ENCODE measurements at places on chromosomes 7 and 10. TPM values are rescaled to one million over a fixed set of nuclear protein-coding genes. Genes with fewer than 3 reads are reported as not detected.

LIPF gene
- not detected for total RNA-seq

- peak; percentile 64 for DNase-seq
- H3K27me3 ChIP-seq, result peaks cover 28% of the 10 kb centered on the region
- H3K27ac ChIP-seq, result no peak overlapping the region
- peak overlapping the region; percentile 47 for H3K4me3 ChIP-seq
Observed at GRCh38 chr7:120273476-120273975, 551 bp downstream of the KCND2 start.

PPP1R9A gene
- 45.0 TPM for total RNA-seq

LIPK gene
- total RNA-seq, result not detected

DNA sequence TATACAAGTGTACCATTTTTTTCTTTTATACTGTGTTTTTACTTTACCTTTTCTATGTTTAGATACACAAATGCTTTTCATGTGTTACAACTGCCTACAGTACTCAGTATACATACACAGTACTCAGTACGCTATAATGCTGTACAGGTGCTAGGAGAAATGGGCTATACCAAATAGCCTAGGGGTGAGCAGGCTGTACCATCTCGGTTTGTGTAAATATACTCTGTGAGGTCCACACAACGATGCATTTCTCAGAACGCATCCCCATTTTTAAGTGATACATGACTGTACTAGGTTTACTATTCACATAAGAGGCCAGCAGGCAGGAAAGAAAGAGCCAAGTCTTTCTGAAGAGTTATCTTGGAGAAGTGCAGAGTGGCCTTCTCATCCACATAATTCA, 426.4 kb upstream of the MTPN start:
- H3K27me3 ChIP-seq, result no peaks in the 10 kb centered on the region
- DNase-seq, result no peak
- no peaks in the 10 kb centered on the region for H3K36me3 ChIP-seq
- no peak overlapping the region for H3K27ac ChIP-seq

GRCh38 chr7:94418851-94419250, 24.2 kb downstream of the COL1A2 start:
- H3K36me3 ChIP-seq, result peaks cover 61% of the 10 kb centered on the region
- no peaks in the 10 kb centered on the region for H3K27me3 ChIP-seq
- peak overlapping the region; percentile 81 for H3K27ac ChIP-seq
- H3K4me3 ChIP-seq, result no peak overlapping the region

DNA sequence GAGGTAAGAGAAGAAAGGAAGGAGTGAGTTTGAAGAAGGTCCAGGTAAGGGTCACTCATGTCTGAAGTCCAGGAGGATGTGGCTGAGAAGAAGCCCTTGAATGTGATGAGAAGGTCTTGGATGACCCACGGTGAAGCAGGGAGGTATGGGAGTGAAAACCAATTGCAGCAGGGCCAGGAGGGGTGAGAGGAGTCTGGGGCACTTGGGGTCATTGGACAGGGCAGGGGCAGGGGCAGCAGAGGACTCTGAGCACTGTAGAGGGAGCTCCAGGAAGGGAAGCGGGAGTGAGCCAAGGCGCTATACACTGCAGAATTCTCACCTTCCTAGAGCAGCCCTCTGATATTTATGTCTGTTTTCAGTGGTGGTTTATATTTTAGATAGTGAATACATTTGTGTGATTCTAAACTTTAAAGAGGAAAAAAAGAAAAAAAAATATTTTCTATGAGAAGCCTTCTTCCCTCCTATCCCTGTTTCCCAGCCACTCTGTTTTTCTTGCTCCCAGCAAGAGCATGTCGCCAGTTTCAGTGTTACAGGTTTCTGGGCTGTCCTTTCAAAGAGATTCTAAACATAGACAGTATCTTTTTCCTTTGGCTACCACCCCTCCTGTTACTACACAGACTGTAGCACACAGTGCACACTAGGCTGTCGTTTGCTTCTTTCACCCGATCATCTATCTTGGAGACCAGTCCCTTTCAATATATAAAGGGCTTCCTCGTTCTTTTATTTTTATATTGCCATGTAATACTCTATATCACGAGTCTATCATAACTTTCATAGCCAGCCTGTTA, 24.5 kb downstream of the BLVRA start:
- H3K27me3 ChIP-seq, result no peaks in the 10 kb centered on the region
- H3K4me3 ChIP-seq, result no peak overlapping the region
- H3K4me1 ChIP-seq, result no peaks in the 10 kb centered on the region
- H3K27ac ChIP-seq, result no peak overlapping the region
- DNase-seq, result no peak

- no peak overlapping the region for H3K27ac ChIP-seq
- H3K4me1 ChIP-seq, result peaks cover 4% of the 10 kb centered on the region
- peak; percentile 73 for DNase-seq
- H3K27me3 ChIP-seq, result peaks cover 21% of the 10 kb centered on the region
- H3K4me3 ChIP-seq, result peak overlapping the region; percentile 56
- no peaks in the 10 kb centered on the region for H3K36me3 ChIP-seq
Observed at GRCh38 chr10:52308251-52309031, 5.6 kb upstream of the DKK1 start.

DNA sequence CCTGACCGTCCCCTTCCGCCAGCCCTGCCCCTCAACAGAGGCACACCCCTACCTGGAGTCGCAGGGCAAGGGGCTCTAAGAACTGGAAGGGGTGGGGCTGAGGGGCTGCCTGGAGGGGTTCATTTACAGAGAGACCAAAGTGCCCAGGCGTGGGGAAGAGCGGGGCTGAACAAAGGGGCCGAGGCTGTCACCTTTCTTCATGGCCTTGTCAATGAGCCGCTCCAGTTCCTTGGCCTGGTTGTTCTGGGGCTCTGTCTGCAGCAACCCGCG, 2.3 kb upstream of the CLDN15 start:
- no peak for DNase-seq
- no peak overlapping the region for H3K27ac ChIP-seq
- H3K4me3 ChIP-seq, result no peak overlapping the region
- H3K4me1 ChIP-seq, result peaks cover 45% of the 10 kb centered on the region
- no peaks in the 10 kb centered on the region for H3K27me3 ChIP-seq

- H3K27ac ChIP-seq, result no peak overlapping the region
- H3K4me3 ChIP-seq, result no peak overlapping the region
- no peak for DNase-seq
- no peaks in the 10 kb centered on the region for H3K4me1 ChIP-seq
Observed at GRCh38 chr10:89182894-89183293, 24.2 kb downstream of the CH25H start.

MYO1G gene
- 0.58 TPM for total RNA-seq

DNA sequence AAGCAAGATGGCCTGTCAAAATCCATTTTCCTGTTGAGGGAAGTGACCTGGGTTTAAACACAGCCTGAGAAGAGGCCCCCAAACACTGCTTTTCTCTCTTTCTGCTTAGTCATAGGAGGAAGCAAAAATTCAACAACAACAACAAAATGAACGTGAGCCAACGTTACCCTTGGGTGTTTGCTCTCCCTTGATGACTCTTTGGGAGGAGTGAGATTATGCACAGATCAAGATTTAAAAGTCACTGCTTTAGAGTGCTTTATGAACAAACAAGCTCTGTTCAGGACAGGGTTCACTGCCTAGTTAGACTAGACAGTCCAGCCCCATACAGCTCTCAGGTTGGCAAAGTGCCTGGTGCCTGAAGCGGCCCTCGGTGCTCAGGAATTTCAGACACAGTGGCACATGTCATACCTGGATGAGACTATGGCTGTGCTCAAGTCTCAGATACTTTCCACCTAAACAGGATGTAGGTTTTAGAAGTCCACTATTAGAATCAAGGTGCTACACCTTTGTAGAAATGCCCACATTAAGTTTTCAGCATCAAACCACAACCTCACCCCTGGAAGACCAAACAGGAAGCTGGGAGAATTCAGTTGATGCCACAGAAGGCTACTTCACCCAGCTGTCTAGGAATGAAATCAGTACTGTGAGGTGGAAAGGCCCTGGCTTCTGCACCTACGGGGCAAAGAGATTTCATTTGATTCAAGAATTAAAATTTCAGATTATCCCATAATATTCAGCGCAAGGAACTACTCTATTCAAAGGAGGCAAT, 38.7 kb downstream of the DENND11 start:
- no peak overlapping the region for H3K27ac ChIP-seq
- H3K4me1 ChIP-seq, result no peaks in the 10 kb centered on the region
- H3K27me3 ChIP-seq, result no peaks in the 10 kb centered on the region
- no peak for DNase-seq
- H3K4me3 ChIP-seq, result no peak overlapping the region
- H3K36me3 ChIP-seq, result peaks cover 55% of the 10 kb centered on the region

BMPER gene
- total RNA-seq, result 6.7 TPM

GRCh38 chr7:44819292-44819691, 22.8 kb downstream of the PPIA start:
- no peak overlapping the region for H3K4me3 ChIP-seq
- H3K36me3 ChIP-seq, result peaks cover under 1% of the 10 kb centered on the region
- H3K4me1 ChIP-seq, result no peaks in the 10 kb centered on the region
- no peak overlapping the region for H3K27ac ChIP-seq
- no peaks in the 10 kb centered on the region for H3K27me3 ChIP-seq
- no peak for DNase-seq

DNA sequence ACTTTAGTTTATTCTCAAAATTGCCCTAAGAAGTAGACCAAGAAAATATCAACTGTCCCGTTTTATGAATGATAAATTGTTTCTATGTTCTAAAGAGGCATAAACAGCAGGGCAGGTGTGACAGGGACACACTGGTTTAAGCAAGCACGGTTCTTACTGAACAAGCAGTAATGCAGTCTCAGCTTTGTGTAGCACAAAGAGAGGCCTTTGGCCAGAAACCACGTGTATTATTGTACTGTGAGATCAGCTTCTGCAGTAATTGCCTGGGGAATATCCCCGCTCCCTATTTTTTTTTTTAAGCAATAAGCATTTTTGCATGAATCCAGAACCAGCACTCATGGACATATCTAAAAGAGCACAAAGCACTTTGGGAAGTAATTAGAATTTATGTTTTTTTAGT, 255.4 kb downstream of the WDR11 start:
- no peak overlapping the region for H3K27ac ChIP-seq
- H3K27me3 ChIP-seq, result peaks cover 7% of the 10 kb centered on the region
- H3K4me3 ChIP-seq, result no peak overlapping the region
- no peaks in the 10 kb centered on the region for H3K4me1 ChIP-seq
- DNase-seq, result peak; percentile 75

SEC31B gene
- 5.5 TPM for total RNA-seq

- peak; percentile 16 for DNase-seq
- no peaks in the 10 kb centered on the region for H3K4me1 ChIP-seq
- H3K27ac ChIP-seq, result no peak overlapping the region
- no peak overlapping the region for H3K4me3 ChIP-seq
- H3K36me3 ChIP-seq, result no peaks in the 10 kb centered on the region
Observed at GRCh38 chr7:81676105-81676811, 93.6 kb downstream of the HGF start.

OR13A1 gene
- not detected for total RNA-seq

DNA sequence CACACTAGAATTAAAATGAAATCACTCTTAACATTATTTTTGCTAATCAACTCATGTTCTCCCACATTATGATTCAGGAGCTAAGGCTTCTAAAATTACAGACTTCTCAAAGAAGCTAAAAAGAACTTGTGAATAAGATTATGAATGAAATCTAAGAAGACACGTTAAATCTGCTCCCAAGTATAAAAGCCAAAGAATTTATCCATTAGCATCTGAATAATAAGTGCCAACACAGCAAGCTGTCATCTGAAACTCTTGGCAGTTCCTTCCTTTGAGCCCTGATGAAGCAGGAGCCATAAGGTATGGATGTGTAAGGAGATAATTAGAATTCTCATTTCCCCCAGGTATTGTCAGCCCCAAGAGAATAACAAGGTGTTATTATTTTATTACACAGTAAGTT, 50.3 kb downstream of the TPK1 start:
- H3K4me3 ChIP-seq, result no peak overlapping the region
- DNase-seq, result no peak
- no peak overlapping the region for H3K27ac ChIP-seq

DNA sequence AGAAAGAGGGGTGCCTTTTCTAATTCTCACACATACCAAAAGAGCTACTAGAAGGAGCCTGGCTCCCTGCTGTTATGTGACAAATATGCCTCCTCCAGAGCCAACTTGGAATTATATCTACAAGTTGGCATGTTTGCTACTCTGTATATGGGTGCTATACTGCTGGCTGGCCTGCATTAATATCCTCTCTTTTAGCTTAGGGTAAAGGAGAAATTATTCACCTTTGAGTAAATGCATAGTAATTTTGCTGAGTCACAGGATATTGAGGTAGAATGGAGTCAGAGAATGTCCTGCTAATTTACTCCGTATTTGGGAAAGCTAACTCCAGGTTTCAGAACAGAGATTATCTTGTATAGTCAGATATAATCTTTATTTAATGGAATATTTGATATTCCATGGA, 24.2 kb upstream of the LIPN start:
- DNase-seq, result no peak
- no peak overlapping the region for H3K27ac ChIP-seq
- no peaks in the 10 kb centered on the region for H3K4me1 ChIP-seq
- no peaks in the 10 kb centered on the region for H3K36me3 ChIP-seq
- H3K4me3 ChIP-seq, result no peak overlapping the region

DNA sequence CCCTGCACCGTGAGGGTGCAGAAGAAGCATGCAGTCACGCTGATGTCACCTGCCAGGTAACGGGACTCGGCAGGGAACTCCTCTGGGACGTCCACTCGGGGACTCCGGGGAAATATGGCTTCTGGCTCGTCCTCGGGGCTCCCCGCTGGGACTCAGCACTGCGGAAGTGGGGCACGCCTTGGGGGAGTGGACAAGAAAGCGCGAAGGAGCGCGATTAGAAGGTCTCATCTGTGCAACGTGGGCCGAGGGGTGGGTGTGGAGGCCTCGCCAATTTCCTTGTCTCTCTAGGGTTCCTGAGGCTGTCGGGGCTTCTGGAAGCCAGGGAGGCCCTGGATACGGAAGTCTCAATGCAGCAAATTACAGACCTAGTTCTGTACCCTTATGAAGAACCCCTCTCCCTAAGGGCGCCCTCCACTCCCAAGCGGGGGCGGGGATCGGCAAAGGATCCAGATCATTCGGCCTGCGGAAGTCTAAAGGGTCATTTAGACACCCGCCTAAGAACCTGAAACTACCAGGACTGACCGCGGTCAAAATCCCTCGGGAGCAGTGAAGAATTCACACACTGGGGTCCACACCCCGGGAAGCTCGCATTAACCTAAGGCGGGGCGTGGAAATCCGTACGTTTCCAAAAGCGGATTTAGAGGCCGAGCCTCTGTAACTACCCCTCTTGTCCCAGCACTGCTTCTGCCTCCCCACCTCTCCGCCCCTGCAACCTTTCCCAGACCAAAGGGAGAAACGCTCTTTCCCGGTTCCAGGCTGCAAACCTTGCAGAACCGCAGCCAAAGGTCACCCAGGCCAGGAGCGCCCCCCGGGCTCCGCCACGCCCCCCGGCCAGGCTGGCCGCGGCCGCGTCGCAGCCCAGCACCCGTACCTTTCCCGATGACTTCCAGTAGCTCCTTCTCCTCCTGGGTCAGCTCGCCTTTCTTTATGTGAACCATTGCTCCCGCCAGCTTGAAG, 640 bp downstream of the ANKMY2 start:
- H3K27ac ChIP-seq, result peak overlapping the region; percentile 96
- peaks cover 15% of the 10 kb centered on the region for H3K4me1 ChIP-seq
- peak; percentile 70 for DNase-seq
- H3K27me3 ChIP-seq, result no peaks in the 10 kb centered on the region
- peak overlapping the region; percentile 69 for H3K4me3 ChIP-seq

GRCh38 chr7:43535810-43536585, 46.9 kb upstream of the STK17A start:
- H3K27ac ChIP-seq, result no peak overlapping the region
- H3K4me3 ChIP-seq, result no peak overlapping the region
- no peaks in the 10 kb centered on the region for H3K36me3 ChIP-seq
- H3K4me1 ChIP-seq, result peaks cover 5% of the 10 kb centered on the region
- peaks cover 3% of the 10 kb centered on the region for H3K27me3 ChIP-seq
